ENCODE measurements at places on chromosomes 12 and 14.

- DNase-seq = no peak
Measured at GRCh38 chr14:23481979-23482822, 12.7 kb downstream of the NGDN start.

GRCh38 chr12:4288296-4289131 lies 15.0 kb downstream of the CCND2 start:
- DNase-seq = peak; percentile 14

GRCh38 chr14:51460011-51460410 lies 191.7 kb upstream of the FRMD6 start:
- no peak for DNase-seq

DNA sequence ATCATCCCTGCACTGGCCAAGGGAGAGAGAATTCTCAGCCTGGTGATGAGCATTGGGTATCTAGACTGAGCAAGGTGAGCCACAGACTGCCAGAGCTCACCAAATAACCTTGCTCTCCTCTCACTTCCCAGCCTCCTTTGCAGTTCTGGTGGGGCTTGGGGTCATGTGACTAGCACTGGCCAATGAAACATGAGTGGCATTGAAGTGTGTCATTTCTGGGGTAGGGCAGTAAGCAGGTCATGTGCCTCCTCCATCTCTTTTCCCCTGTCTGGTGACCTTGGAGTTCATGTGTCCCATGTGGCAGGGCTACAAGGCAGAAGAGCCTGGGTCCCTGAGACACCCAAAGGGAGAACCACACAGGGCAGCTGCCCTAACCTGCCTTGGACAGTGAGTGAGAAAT lies 3.6 kb upstream of the KRT72 start:
- no peak for DNase-seq

- no peak for DNase-seq
Measured at GRCh38 chr14:75264036-75264435, 14.6 kb upstream of the FOS start.

- DNase-seq = no peak
Measured at GRCh38 chr12:18492372-18493025, 231.2 kb downstream of the PIK3C2G start.

DNA sequence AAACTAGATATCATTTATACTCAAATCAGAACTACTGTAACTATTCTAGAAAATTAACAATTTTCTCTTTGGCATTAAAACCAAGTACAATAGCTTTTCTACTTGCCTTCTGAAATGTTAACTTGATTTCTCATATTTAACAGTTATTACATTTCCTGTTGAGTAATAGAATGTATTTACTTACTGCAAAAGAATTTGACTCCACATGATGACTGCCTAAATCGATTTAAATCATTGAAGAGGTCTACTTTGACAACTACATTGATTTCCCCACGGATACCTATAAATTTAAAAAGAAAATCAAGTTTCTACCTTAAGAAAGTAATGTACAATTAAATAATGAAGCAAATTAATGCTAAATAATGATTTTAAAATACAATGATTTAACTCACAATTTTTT lies 18.9 kb downstream of the C2CD5 start:
- DNase-seq = no peak

- DNase-seq = no peak
Measured at GRCh38 chr14:61691495-61691894, 3.8 kb upstream of the HIF1A start.

DNA sequence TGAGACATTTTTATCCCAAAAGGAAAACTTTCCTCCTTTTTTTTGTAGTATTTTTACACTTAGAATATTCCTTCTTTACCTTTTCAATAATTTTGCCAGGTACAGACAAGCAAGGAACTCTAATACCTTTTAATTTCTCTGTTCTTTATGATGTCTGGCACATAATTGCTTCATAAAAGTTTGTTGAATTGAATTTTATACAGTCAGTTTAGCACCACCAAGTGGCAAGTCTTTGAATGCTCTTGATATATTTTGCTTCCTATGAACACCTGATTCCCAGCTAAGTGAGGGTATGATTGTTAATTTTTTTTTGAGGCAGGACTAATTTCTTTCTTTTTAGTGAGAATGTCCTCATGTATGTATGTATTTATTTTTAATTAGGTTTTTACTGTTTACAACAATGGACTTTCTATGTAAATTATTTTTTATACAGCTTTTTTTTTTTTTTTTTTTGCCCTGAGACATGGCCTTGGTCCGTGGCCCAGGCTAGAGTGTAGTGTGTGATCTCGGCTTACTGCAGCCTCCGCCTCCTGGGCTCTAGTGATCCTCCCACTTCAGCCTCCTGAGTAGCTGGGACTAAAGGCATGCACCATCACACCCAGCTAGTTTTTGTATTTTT lies 6.9 kb downstream of the TBC1D15 start:
- DNase-seq = no peak

GRCh38 chr12:71524626-71525025 lies 85.0 kb downstream of the LGR5 start:
- DNase-seq = no peak

DNA sequence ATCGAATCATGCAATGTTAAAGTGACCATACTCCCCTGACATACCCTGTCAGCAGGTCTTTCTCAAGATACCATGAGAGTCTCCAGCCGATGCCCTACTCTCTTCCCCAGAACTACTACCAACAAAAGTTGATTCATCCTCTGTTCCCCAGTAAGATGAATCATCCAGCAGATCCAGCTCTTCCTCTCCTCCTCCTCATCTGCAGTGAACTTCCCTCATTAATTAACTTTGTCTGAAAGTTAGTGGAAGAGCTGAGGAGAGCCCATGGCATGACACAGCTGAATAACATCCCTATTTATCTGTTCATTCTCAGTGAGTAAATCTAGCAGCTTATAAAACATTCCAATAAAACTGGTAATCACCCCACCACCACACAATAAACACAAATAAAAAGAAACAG lies 213.4 kb downstream of the EGLN3 start:
- no peak for DNase-seq

DNA sequence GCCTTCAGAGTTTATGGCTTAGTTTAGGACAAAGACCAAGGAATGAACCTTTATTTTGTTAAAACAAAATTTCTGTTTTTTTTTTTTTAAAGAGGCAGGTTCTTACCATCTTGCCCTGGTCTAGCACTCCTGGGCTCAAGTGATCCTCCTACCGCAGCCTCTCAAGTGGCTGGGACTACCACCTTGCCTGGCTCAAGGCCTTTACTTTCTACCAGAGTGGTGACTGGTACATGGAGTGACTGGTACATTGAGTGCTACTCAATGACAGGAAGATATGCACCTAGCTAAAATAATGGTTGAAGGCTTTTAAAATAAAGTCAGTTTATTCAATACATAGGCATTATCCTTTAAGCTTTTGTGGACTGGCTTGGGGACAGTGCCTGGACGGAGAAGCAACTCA lies 32.6 kb downstream of the PRICKLE1 start:
- no peak for DNase-seq

DNA sequence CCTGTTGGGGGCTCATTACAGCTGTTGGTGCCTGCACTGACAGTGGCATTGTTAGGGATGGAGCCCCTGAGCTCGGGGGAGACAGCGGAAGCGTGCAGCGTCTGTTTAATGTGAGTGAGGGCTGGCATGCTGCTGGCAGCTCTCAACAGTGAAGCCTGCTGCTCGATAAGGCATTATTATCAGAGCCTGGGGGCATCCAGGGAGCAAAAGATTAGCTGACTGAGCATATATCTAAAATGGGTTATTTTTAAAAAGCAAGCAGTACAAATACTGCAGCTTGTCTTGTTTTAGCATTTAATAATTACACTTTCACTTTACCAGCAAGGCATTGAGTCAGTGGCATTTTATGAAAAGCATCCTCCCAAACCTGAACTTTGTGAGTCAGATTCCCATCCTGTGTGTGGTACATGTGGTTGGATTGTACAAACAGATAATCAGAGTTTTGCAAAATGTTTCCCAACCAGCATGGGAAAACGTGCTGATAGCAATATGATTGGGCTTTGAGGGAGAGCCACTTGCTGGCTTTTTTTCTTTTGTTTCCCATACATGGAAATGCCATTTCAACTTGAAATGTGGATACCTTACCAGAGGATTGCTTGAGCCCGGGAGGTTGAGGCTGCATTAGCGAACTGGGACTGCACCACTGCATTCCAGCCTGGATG lies 150.8 kb downstream of the PRKCH start:
- DNase-seq = no peak

GRCh38 chr12:54277823-54278276 lies 2.1 kb downstream of the CBX5 start:
- peak; percentile 3 for DNase-seq

DNA sequence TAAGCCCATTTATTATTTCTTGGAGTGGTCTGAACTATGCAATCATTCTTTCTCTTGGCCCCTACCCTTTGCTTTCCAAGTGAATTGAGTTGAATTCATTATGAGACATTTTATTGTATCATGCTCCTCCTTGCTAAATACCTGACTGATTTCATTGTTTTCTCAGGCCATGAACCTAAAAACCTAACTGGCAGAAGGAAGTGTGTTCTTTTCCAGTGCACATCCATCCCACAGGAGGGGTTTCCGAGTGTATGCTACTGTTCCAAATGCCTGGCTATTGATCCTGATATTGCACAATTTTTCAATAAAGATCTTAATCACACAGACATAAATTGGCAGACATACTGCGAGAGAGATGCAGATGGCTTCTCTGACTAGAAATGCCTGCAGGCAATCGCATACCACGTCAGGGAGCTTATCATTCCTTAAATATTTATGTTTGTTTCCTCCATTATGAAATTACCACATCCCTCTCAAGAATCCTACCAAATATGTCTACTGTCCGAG lies 162.2 kb upstream of the EGLN3 start:
- DNase-seq = no peak

GRCh38 chr12:112916270-112916669 lies 9.5 kb downstream of the OAS1 start:
- DNase-seq = no peak

DNA sequence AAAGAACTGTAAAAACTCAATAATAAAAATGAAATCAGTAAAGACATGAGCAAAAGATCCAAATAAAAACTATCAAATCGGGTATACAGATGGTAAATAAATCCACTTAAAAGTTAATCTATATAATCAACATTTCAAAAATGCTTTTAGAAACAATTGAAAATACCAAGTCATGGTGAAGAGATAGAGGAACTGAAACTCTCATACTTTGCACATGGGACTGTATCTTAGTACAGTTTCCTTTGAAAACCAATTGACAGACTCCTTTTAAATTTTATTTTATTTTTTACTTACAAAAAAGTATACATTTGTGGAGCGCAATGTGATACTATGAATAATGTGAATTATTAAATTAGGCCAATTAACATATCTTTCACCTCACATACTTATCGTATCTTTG lies 98.6 kb upstream of the FAR2 start:
- DNase-seq = no peak

All from right hindlimb (tissue), 1 donor.